ENCODE measurements at places on chromosomes 7 and 10.

DNA sequence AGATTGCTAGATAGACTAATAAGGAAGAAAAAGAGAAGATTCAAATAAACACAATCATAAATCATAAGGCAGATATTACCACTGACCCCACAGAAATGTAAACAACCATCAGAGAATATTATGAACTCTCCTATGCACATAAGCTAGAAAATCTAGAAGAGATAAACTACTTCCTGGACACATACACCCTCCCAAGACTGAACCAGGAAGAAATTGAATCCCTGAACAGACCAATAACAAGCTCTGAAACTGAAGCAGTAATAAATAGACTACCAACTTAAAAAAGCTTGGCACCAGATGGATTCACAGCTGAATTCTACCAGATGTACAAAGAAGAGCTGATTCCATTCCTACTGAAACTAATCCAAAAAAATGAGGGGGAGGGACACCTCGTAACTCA lies 24.5 kb upstream of the STARD3NL start:
- no peak for DNase-seq

- DNase-seq: no peak
These were observed 349.3 kb downstream of the PLXNA4 start for GRCh38 chr7:132226957-132227290.

- DNase-seq: no peak
These were observed 88.0 kb downstream of the FGFR2 start for GRCh38 chr10:121510201-121510771.

- DNase-seq: no peak
These were observed 2.7 kb downstream of the SSMEM1 start for GRCh38 chr7:130210181-130210935.

DNA sequence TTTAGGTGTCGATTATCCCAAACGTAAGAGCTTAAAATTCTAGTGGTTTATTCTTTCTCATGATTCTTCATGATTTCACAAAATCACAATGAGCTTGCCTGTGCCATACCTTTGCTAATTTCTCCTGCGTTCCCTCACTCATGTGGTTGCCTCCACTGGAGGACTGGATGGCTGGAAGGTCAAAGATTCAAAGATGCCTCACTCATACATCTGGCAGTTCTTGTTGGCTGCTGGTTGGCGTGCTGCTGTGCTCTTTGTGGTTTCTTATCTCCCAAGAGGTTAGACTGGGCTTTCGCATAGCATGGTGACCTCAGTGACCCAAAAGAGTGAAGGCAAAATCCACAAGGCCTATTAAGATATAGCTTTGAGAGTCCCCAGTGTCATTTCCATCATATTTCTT lies 877.6 kb upstream of the AUTS2 start:
- DNase-seq: no peak

GRCh38 chr7:140342727-140343514 lies 55.4 kb downstream of the SLC37A3 start:
- no peak for DNase-seq

DNA sequence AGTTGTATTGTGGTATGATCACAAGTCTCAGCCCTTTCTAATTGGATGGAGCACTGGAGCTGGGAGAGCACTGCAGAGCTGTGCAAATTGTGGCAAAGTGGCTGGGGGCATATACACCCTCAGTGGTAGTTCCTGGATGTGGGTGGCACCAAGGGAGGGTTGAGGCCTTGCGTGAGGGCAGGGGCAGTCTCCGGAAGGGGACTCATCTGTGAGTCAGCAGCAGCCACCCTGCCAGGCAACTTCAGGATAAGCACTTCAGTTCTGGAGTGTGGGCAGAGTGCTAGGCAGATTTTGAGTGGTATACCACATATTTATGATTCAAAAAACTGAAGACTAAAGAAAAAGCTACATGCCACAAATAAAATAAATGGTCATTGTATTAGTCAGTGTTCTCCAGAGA lies 210.5 kb downstream of the ETV1 start:
- DNase-seq: no peak

DNA sequence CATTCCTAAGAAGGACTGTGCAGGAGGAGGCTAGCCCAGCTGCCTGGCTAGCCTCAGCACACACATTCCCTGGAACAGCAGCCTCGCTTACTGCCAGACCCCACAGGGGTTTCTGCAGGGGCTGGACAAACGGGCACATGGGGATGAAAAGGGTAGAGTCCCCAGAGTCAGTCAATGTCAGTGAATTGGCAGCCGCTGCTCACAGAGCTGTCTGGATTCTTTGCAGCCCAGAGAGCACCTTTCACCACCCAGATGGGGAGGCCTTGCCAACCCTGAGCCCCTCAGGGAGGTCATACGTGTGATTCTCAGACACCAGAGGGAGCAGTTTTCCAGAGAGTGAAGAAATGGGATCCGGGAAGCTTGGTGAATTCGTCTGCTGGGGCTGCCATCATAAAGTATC lies 143.3 kb downstream of the KCNMA1 start:
- no peak for DNase-seq

GRCh38 chr10:121179006-121179405 lies 327.8 kb downstream of the WDR11 start:
- DNase-seq: no peak

DNA sequence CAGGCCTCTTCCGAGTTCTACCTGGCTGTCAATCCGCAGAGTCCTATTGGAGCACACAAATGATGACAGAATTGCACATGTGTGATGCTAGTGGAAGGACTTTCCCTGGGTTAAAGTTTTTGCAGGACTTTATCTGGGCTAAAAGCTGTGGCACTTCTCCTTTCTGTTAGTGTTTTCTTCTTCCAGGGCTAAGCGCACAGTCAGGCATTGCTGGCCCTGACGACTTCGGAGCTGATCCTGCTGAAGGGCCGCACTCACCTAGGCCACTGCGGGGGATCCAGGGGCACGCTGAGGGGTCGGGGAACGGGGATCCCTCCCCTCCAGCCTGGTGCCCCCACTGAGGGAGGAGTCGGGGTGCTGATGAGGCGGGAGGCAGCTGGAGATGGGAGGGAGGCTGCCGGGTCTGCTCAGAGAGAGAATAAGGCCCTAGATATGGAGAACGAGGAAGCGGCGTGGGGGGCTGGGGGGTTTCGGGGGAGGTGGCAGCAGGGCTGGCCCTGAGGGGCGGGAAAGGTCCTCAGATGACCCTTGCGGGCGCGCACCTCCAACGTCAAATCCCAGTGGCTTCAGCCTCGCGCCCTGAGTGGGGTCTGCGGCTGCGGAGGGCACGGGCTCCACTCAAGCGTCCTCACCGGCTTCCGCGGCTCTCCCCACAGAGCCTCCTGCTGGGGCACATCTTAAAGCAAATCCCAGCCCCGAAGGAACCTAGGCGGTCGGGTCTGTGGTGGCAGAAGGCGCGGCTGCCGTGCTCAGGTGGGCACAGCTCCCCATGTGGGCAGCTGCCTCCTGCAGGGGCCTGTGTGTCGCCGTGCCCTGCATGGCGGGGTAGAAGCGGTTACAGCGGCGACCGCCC lies 30.9 kb downstream of the AGR3 start:
- no peak for DNase-seq

- no peak for DNase-seq
These were observed 97.5 kb downstream of the FAM53B start for GRCh38 chr10:124646483-124647352.

- no peak for DNase-seq
These were observed 205.7 kb downstream of the BMPER start for GRCh38 chr7:34111031-34111430.

DNA sequence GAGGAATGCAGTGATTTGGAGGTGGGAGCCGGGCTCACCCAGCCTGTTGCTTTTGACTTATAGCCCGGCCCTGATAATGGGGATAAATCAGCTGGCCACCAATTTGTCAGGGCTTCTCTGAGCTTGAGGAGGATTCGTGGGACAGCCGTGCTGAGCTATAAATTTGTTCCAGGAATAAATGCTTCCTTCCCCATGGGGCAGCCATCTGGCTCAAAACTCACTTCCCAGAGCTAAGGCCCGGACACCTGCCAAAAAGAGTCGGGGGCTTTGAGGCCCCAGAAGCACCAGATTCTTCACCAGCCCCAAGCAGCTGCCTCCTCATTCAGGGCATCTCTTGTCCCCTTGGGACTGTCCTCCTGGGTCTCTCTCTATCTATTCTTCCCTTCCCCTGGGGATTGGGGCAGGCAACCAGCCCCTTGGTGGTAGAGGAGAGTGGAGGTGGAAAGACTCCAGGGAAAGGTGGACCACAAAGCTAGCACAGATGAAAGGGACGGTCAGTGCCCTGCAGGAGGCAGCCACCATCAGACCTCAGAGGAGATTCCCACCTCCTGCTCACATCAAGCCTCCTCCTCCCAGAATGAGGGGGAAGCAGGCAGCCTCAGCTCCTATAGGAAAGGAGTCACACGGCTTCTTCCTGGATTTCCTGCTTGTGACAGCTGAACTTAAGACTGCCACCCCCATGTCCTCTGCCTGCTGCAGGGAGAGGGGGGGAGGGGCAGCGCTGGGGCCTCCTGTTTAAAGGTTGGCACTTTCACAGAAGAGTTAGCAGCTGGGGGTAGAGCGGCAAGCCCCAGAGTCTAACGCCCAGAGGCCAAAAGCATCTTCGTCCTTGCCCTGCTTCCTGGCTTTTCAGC lies 44.2 kb upstream of the LRRC4 start:
- no peak for DNase-seq

DNA sequence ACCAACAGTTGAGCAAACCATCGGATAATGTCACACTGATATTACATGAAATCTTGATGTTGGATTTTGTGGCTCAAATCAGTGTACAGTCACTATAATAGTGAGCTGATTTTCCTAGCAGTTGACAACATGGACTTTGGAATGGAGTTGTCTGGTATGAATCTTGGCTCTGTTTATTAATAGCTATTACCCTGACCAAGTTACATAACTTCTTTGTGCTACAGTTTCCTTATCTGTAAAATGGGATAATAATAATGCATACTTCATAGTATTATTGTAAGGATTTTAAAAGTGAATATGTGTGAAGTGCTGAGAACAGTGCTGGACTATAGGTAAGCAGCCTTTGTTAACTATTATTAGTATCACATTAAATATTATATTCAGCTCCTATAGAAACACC lies 26.1 kb upstream of the ANLN start:
- no peak for DNase-seq

- no peak for DNase-seq
These were observed 39.4 kb downstream of the CHST15 start for GRCh38 chr10:124053971-124054370.

DNA sequence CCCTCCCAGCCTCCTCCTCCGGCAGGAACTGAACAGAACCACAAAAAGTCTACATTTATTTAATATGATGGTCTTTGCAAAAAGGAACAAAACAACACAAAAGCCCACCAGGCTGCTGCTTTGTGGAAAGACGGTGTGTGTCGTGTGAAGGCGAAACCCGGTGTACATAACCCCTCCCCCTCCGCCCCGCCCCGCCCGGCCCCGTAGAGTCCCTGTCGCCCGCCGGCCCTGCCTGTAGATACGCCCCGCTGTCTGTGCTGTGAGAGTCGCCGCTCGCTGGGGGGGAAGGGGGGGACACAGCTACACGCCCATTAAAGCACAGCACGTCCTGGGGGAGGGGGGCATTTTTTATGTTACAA lies 83.3 kb downstream of the PAX2 start:
- no peak for DNase-seq

DNA sequence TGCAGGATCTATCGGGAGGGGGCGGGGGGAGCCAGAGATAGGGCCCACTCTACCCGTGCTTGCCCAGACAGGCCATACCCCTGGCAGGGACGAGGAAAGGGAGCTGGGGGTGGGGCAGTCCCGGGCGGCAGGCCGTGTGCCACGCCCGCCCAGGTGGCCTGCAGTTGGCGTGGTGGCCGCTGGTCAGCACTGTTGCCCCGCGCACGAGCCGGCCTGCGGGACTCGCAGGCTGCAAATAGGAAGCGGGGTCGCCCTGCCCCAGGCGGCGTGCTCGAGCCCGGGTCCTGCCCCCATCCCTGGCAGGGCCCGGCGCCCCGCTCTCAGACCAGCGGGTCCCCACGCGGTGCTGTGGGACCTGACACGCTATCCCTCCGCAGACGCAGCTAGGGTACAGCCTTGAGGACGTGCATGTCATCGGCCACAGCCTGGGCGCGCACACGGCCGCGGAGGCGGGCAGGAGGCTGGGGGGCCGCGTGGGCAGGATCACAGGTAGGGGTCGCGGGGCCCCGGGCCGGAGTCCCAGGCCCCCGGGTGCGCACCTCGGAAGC lies 6.7 kb downstream of the PNLIPRP2 start:
- DNase-seq: peak; percentile 73

DNA sequence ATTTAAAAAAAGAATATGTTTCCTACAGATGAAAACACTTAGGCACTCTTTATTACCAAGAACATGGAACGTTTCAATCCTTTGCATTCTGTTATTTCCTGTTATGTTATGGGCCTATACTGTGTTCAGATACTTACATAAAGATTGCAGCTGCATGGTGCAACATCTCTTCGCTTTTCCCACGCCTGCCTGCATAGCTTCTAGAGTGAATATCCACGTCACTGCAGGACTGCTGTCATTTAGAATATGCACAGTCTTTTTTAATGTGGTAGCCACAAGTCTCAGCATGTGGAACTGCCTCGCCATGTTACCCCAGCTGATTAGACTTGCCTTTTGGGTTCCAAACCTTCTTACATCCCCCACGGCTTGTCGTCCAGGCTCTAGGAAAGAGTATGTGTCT lies 69.6 kb upstream of the GATA3 start:
- DNase-seq: no peak

- DNase-seq: no peak
These were observed 67.4 kb downstream of the NOD1 start for GRCh38 chr7:30411173-30411572.

DNA sequence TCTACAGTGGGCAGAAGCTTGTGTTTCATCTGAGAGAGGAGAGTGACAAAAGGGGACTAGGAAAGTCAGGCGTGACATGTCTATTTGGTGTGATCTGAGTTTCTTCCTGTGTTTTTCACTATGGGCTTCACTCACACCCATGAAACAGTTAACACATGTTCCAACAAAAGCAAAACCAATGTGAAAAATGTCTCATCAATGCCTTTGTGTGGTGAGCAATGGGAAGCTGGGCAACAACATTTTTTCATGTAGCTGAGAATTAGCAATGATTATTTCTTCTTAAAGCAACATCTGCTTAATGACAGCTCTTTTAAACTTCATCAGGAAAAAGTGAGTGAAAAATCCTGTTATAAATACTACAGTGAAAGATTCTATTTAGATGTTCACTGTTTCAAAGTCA lies 76.2 kb downstream of the NXPH1 start:
- no peak for DNase-seq

DNA sequence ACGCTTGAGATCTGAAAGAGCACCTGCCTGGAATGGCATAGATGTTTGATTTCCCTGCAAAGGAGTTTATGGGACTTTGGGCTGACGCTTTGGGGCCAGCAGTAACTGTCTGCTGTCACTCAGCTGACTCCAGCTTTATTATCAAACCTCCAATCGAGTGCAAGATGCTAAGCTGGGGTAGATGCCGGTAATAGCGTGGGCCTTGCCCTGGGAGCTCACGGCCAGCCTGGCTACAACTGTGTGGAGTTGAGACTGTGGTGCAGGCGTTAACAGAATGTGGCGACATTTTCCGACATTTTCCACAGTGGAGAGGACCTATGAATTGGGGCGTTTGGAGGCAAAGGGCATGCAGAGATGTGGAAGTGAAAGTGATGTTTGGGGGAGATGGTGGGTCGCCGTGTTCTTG lies 1.3 kb downstream of the CHST12 start:
- no peak for DNase-seq
